ENCODE measurements at places on chromosomes 1 and 21. TPM values are rescaled to one million over a fixed set of nuclear protein-coding genes. Genes with fewer than 3 reads are reported as not detected.

CRTC2 gene
- 35.2 TPM for polyA plus RNA-seq

GRCh38 chr1:39165049-39165448, 39.4 kb upstream of the MACF1 start:
- no peak for DNase-seq

NCF2 gene
- 2.6 TPM for polyA plus RNA-seq

ELAPOR1 gene
- polyA plus RNA-seq: 2.2 TPM

KRTAP13-4 gene
- not detected for polyA plus RNA-seq

GRCh38 chr1:160520582-160520981, 2.5 kb downstream of the SLAMF6 start:
- no peak for DNase-seq

- DNase-seq: no peak
Observed at GRCh38 chr1:156465747-156466365, 34.7 kb downstream of the MEF2D start.

OR2T11 gene
- not detected for polyA plus RNA-seq

GRCh38 chr21:46554431-46555224, 50.3 kb downstream of the S100B start:
- DNase-seq: no peak

- no peak for DNase-seq
Observed at GRCh38 chr1:117846674-117847425, 82.6 kb downstream of the GDAP2 start.

ASPM gene
- polyA plus RNA-seq: 24.3 TPM

GRCh38 chr1:51969038-51969705, 21.3 kb downstream of the RAB3B start:
- no peak for DNase-seq

- no peak for DNase-seq
Observed at GRCh38 chr1:67564193-67564592, 120.8 kb upstream of the GADD45A start.

DNA sequence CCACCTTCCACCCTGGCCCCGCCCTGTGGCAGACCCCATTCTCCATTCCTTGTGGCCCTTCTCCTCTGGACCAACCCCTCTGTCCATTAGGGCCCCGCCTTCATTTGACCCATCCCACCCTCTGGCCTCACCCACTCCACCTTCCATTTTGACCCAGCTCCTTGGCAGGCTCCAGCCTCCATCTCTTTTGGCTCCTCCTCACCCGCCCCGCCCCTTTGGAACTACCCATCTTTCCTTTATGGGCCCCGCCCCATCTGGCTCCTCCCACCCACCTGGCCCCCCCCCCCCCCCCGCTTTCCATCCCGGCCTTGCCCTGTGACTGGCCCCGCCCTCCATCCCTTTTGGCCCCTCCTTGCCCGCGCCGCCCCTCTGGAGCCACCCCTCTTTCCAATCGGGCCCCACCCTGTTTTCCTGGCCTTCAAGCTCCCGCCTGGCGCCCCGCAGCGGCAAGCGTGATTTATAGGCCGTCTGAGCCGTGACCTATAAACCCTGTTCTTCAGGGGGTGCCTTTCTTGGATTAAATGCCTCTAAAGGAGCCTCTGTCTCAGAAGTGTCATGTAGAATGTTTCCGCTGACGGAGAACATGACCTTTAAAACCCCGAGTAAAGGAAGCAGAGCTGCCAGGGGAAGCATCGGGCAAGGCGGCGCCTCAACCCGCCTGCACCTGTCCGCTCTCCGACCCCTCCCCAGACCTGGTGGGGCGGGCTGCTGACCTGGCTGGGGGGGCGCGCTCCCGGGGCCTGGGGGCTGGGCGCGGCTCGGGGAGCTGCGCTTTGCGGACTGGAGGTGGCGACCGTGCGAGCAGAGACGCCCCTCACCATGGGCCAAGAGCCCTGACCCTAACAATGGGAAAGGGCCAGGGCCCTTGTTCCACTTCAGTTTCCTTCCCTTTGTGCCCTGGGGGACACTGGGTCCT, 178.0 kb downstream of the CAMTA1 start:
- no peak for DNase-seq

GRCh38 chr1:84027368-84027767, 28.4 kb upstream of the TTLL7 start:
- DNase-seq: no peak

DNA sequence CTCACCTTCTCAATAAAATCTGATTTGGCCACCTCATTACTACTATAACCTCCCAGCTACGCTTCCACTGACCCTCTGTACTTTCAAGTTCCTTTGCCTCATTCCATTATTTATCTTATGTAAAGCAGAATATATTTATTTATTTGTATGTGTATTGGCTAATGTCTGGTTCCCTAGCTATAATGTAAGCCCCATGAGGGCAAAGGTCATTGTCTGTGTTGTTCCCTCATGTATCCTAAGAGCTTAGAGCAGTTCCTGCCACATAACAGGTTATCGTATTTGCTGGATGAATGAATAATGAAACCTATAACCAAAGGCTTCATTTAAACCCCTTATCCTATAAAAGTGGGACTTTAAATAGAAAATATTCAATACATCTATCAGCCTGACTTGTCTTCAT, 77.9 kb upstream of the DPT start:
- no peak for DNase-seq

AVPR1B gene
- polyA plus RNA-seq: 0.69 TPM

GRCh38 chr1:167905671-167906070, 8.3 kb downstream of the ADCY10 start:
- DNase-seq: no peak

DNA sequence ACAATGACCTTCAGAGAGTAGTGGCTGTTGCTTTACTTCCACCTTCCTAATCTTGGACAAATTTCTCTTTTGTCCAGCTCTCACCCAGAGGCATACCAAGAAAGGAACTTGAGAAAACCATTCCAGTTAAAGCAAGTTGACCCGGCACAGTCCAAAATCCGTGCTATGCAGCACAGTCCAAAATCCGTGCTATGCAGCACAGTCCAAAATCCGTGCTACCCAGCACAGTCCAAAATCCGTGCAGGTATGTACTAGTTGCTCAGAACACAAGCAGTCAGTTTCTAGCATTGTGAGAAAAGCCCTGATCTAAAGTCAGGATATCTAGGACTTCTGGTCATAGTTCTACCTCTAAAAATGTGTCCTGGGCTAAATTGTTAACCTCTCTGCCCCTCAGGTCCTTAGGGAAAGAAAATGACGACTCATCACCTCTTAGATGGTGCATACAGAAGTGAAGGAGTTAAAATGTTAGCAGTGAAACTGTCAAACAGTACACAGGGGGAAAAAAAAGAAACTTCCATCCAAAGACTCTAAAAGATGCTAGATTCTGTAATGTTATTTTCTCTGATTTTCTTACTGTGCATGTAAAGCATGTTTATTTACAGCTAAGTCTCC, 40.3 kb upstream of the ENAH start:
- no peak for DNase-seq

RPS27 gene
- 3,570 TPM for polyA plus RNA-seq

COL9A2 gene
- 20.0 TPM for polyA plus RNA-seq

- no peak for DNase-seq
Observed at GRCh38 chr1:210358626-210359025, 29.9 kb downstream of the HHAT start.

FCRL1 gene
- polyA plus RNA-seq: 0.11 TPM

GRCh38 chr21:46027851-46028493, 46.4 kb downstream of the COL6A1 start:
- no peak for DNase-seq

DNA sequence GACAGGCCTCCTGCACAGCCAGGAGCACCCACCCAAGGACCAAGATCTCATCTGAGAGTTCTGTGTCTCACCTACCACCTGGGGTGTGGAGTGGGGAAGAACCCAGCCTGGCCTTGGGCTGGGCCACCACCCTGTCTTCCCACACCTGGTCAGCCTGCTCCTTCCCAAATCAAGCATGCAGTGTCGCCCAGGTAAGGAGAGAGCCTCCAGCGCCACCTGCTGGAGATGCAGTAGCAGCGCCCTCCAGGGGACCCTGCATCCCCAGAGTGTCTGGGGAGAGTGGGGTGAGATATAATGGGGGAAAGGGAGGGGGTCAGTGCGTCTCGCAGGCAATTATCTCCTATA, 32.3 kb downstream of the KIAA2013 start:
- DNase-seq: no peak

ADGRL2 gene
- polyA plus RNA-seq: 184 TPM

DNA sequence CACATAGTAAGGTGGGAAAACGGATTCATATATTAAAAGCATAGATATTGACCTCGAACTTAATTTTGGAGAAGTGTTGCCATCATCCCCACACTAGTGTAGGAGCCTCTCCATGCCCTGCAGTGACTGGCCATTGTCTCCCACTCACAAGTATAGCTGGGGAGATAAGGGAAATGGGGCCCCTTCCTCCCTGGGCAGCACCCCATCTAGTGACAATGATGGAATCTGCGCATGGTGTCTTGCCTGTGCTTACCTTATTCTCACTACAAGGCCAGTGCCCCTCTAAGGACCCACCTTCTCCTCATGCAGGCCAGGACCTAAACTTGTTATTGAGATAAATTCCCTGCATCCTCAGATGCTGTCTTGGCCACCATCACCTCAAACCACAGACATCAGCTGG, 374.9 kb downstream of the NTNG1 start:
- DNase-seq: no peak

- no peak for DNase-seq
Observed at GRCh38 chr1:230796626-230797025, 49.4 kb downstream of the CAPN9 start.

ADAMTS5 gene
- polyA plus RNA-seq: 18.5 TPM

APH1A gene
- polyA plus RNA-seq: 204 TPM

- DNase-seq: no peak
Observed at GRCh38 chr1:183194527-183195141, 8.6 kb downstream of the LAMC2 start.

- no peak for DNase-seq
Observed at GRCh38 chr1:115457289-115457688, 119.2 kb upstream of the NGF start.

LCE2D gene
- not detected for polyA plus RNA-seq

DNA sequence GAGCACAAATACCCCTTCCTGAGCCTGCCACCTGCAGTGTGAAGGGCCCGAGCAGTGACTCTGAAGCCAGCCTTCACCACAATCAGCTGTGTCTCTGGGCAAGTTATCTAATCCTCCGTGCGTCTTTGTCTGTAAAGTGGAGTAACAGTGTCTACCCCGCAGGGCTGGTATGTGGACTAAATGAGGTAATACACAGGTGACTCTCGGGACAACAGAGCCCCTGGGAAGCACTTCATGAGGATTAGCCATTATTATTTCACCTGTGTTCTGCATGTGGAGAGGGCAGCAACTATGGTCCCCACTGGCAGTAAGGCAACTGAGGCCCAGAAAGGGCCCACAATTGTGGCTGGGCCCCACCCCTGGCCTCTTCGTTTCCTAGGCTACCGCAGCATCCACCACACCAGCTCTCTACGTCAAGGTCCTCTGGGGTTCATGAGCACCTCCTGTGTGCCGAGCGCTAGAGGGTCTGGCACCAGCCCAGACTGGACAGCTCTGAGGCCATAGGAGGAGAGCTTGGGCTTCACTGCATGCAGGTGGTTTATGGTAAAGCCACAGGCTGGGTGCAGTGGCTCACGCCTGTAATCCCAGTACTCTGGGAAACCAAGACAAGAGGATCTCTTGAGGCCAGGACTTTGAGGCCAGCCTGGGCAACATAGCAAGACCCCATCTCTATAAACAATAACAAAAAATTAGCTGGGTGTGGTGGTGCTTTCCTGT, 41.3 kb upstream of the LRP8 start:
- no peak for DNase-seq

DNA sequence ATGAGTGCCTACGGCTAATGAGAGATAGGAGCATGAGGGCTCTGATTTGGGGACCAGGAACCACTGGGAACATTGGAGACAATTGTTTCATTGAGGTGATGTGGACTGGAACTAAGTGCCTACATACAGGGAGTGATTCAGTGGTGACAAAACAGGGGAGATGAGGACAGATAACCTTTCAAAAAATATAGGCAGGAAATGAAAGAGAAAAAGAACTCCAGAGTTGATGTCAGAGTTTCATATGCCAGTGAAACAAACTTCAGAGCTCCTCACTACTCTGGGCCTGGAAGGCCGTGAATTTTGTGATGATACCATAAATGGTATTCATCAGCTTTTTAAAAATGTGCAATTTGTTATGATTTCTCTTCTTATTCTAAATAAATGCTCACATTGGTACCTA, 39.3 kb downstream of the FASLG start:
- DNase-seq: no peak

DNA sequence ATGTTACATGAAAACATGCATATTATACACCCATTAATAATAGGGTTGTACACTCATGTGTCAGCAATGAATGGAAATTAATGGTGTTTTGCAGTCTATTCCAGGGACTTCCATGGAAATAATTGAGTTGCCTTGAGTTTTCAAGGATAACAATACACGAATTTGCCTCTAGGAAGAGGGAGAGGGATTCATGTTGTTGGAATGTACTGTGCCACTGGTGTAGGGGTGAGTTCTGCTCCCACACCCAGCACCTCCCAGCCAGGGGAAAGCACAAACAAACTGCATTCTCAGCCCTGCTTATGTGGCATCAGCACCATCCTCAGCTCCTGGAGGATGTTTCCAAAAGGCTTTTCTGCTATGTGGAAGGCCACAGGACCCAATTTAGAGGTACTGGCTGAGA, 57.8 kb downstream of the BCAR3 start:
- DNase-seq: no peak

- no peak for DNase-seq
Observed at GRCh38 chr1:183110326-183110880, 75.7 kb upstream of the LAMC2 start.

DNA sequence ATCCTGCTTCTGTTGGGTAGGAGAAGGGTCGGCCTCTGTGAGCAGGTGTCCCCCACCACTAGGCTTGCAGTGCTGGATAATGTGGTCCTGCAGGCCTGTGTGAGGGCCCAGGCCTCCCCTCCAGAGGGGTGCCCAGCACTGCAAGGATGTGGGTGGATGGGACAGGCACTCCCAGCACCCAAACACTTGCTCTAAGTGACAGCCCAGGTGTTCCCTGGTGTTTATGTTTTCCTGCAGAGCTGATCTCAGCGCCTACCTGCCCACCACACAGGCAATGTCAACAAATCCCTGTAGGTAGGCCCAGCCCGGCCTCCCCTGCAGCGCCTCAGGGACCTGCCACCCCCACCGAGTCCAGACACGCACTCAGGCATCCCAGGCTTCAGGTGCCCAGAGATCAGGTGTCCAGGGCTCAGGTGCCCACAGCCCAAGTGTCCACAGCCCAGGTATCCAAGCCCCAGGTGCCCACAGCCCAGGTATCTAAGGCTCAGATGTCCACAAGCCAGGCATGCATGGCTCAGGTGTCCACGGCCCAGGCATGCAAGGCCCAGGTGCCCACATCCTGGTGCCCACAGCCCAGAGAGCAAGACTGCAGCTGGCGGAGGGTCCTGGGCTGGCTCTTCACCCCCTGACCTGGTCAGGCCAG, 59.2 kb downstream of the WNT9A start:
- no peak for DNase-seq

- DNase-seq: no peak
Observed at GRCh38 chr21:22225299-22225698, 1227.1 kb downstream of the NCAM2 start.

OR2L5 gene
- polyA plus RNA-seq: not detected
